ENCODE measurements at places on chromosomes 11 and 22.

DNA sequence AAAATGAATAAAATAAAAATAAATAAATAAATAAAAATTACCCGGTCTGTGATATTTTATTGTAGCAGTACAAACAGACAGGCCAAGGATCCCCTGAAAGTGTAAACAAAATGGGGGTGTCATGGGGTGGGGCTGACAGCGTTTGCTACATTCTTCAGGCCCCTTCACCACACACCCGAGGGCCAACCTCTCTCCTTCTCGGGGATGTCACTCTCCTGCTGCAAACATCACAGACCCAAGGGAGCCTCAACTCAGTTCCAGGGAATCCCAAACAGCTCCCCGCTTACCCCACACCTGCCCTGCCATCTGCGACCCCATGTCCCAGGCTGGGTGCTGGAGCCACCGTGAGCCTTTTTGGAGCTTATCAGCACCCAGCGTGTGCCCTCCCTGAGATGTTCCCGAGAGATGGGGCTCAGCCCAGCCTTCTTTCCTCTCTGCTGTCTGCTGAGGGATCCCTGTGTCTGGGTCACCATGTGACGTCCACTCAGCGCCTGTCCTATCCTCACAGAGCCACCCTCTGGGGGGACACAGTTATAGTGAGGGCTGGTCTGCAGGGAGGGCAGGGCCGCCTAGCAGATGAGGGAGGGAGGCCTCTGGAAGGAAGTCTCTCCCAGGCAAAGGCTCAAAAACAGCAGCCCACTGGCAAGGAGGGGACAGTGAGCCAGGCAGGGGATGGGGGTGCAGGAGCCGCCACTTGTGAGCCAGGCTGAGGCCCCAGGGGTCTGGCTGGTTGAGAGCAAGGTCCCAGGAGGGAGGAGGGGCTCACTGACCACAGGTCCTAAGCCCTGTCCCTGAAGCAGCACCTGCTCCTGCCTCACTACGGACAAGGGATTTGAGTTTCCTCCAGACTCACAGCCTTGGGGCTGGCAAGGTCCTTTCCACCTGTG, 1041.6 kb downstream of the BRD1 start:
- H3K27me3 ChIP-seq, result no peaks in the 10 kb centered on the region
- no peaks in the 10 kb centered on the region for H3K4me1 ChIP-seq
- H3K36me3 ChIP-seq, result no peaks in the 10 kb centered on the region
- no peak overlapping the region for H3K27ac ChIP-seq

DNA sequence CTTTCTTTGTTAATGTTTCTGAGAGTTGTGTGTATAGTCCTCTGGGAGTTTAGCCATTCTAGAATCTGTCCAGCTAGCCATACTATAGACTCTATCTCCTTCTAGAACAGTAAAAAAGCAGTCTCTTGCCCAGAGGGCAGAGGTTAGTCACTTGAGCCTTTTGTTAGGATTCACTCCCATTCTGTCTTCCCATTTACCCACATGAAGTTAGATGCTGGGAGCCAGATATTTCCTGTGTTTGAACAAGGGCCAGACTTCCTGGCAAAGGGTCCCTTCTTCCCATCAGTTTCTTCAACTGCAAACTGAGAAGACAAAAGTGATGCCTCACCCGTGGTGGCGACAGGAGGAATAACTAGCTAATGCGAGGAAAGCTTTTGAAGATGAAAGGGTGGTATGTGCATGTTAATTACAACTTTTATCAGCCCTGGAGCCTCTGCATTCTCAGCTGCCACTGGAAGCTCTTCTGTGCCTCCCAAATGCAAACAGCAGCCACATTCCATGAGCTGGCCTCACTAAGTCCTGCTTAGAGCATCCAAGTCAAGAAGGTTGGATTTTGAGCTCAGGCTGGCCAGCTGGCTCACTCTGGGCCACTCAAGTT, 12.8 kb downstream of the CD44 start:
- H3K27me3 ChIP-seq, result no peaks in the 10 kb centered on the region
- no peak overlapping the region for H3K4me3 ChIP-seq
- no peak for DNase-seq
- H3K27ac ChIP-seq, result peak overlapping the region; percentile 20

- DNase-seq, result peak; percentile 87
- H3K27me3 ChIP-seq, result no peaks in the 10 kb centered on the region
- H3K36me3 ChIP-seq, result peaks cover 18% of the 10 kb centered on the region
- H3K4me1 ChIP-seq, result peaks cover 64% of the 10 kb centered on the region
- H3K4me3 ChIP-seq, result peak overlapping the region; percentile 64
These were observed 14.4 kb downstream of the PPM1F start for GRCh38 chr22:21938071-21938822.

- peaks cover 25% of the 10 kb centered on the region for H3K36me3 ChIP-seq
- no peaks in the 10 kb centered on the region for H3K4me1 ChIP-seq
- H3K27me3 ChIP-seq, result no peaks in the 10 kb centered on the region
- DNase-seq, result no peak
- no peak overlapping the region for H3K4me3 ChIP-seq
These were observed 83.3 kb downstream of the MED15 start for GRCh38 chr22:20590477-20591294.

- H3K4me1 ChIP-seq, result no peaks in the 10 kb centered on the region
- H3K36me3 ChIP-seq, result no peaks in the 10 kb centered on the region
- DNase-seq, result no peak
- H3K4me3 ChIP-seq, result no peak overlapping the region
- no peak overlapping the region for H3K27ac ChIP-seq
These were observed 450.4 kb downstream of the OPCML start for GRCh38 chr11:133081730-133082452.

GRCh38 chr11:118883368-118884071, at the start of gene CXCR5:
Gene CXCR5 (plus strand): TSS chr11:118883892. CDS start chr11:118883942, 50 bp downstream.
- H3K36me3 ChIP-seq, result no peaks in the 10 kb centered on the region
- H3K4me3 ChIP-seq, result peak within 1 kb of the TSS; percentile 38
- no peaks in the 10 kb centered on the region for H3K4me1 ChIP-seq
- no peak for DNase-seq
- H3K27ac ChIP-seq, result no peak within 1 kb of the TSS

DNA sequence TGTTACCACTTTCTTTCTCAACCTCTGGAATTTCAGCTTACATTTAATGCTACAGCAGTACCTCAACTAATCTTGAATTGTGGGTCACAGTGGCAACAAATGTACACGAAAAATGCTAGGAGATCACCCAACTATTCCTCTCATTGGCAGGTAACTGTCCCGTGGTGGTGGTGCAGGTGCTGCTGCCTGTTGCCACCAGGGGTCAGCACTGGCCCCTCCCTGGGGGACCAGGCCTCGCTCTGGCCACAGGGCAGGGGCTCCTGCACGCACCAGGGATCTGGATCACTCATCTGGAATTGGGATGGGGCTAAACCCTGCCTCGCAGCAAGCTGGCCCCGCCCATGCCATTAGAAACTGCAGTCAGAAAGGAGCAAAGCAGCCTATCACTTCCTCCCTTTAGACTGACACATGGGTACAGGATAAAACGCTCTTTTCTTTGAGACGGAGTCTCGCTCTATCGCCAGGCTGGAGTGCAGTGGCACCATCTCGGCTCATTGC, 6.9 kb upstream of the POLDIP3 start:
- H3K27me3 ChIP-seq, result no peaks in the 10 kb centered on the region
- peaks cover 35% of the 10 kb centered on the region for H3K4me1 ChIP-seq
- DNase-seq, result peak; percentile 51
- peaks cover 67% of the 10 kb centered on the region for H3K36me3 ChIP-seq

GRCh38 chr22:43745783-43746356, 66.2 kb downstream of the EFCAB6 start:
- H3K27me3 ChIP-seq, result no peaks in the 10 kb centered on the region
- H3K4me3 ChIP-seq, result no peak overlapping the region
- peaks cover 16% of the 10 kb centered on the region for H3K4me1 ChIP-seq
- no peak for DNase-seq
- H3K36me3 ChIP-seq, result no peaks in the 10 kb centered on the region
- H3K27ac ChIP-seq, result no peak overlapping the region

DNA sequence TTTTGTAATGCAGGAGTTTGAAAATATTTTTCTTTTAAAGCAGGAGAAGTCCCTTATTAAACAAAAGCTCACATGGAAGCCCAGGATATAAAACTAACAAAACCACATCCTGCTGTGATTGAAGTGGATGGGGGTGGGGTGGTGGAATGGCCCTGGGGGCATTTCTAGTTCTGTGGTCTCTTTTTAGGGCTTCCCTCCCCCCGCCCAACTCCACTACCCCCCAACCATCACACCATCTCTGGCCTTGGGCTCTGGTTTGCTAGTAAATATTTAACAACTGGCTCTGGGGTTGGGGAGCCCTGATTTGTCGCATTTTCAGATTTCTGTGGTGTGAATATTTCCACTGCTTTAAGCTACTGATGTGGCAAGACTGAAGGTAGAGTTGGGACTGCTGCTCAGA, 279.6 kb upstream of the PLET1 start:
- no peaks in the 10 kb centered on the region for H3K4me1 ChIP-seq
- no peak for DNase-seq
- H3K4me3 ChIP-seq, result no peak overlapping the region
- no peaks in the 10 kb centered on the region for H3K27me3 ChIP-seq

GRCh38 chr11:33620423-33621171, 80.0 kb downstream of the C11orf91 start:
- H3K4me1 ChIP-seq, result peaks cover 10% of the 10 kb centered on the region
- DNase-seq, result no peak

DNA sequence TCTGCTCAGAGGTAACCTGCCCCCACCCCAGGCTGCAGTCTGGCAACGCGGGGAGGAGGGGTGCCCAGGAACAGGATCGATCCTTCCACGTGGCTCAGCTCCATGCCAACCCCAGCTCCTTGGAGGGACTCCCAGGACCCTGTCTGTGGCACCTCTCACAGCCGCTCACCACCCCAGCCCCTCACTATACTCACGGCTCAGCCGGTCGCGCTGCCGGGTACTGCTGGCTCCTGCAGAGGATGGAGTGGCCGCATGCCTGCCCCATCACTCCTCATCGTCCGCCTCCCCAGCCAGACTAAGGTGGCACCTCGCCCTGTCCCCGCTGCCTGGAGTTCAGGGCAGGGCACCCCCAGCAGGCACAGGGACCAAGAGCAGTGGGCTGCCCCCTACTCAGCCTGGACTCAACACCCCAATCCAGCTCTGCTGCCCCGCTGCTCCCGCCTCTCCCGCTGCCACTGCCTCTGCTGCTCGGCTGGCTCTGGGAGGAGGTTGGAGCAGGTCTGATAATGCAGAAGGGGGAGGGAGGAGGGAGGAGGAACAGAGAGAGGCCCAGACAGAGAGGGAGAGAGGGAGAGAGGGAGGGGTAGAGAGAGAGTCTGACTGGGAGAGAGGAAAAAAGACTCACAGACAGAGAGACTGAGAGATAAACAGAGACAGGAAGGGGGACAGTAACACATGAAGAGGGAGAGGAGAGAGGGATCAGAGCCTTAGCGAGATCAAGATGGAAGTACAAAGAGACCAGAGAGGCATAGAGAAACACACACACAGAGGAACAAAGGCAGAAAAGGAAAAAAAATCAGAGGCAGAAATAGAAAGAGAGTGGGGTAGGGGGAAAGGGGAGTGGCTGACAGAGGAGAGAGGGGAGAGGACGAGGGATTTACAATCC, at the start of gene PDE2A:
Gene PDE2A, minus strand, starts transcription at position 480 of the 886 bp plus-strand sequence. Its CDS starts 215 bp downstream, at position 265.
- H3K27me3 ChIP-seq, result peaks cover 2% of the 10 kb centered on the region
- no peak within 1 kb of the TSS for H3K4me3 ChIP-seq
- no peak for DNase-seq
- no peaks in the 10 kb centered on the region for H3K4me1 ChIP-seq
- no peaks in the 10 kb centered on the region for H3K36me3 ChIP-seq

DNA sequence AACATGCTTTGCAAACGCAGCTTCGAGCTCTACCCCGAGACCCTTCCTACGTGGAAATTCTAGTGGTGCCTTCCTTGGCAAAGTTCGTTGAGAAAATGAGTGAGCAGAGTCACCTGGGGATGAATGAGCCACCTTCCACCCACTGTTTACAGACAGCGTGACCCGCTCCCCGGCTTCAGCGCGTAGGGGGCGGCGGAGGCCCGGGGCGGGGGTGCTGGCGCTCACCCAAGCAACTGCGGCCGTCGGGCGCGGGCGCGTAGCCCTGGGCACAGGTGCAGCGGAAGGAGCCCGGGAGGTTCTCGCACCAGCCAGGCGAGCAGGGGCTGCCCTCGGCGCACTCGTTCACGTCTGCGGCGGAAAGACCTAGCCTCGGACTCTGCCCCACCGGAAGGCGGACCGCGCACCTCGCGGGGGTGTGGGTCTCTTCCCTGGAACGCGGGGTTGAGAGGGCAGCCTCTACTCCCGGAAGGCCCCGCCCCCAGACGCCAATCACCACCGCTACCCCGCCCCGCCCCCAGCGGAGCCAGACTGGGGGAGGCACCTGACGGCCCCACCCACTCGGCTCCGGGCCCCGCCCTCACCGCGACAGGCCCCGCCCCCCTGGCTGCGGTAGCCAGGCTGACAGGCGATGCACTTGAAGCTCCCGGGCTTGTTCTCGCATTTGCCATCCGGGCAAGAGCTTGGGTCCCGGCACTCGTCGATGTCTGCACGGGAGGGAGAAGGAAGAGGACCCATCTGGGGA, 11.8 kb downstream of the LTBP3 start:
- H3K27me3 ChIP-seq, result no peaks in the 10 kb centered on the region
- H3K27ac ChIP-seq, result peak overlapping the region; percentile 73
- no peaks in the 10 kb centered on the region for H3K36me3 ChIP-seq
- peak; percentile 71 for DNase-seq

- H3K4me1 ChIP-seq, result peaks cover 67% of the 10 kb centered on the region
- H3K4me3 ChIP-seq, result no peak overlapping the region
- peak overlapping the region; percentile 3 for H3K27ac ChIP-seq
- DNase-seq, result no peak
These were observed 922 bp downstream of the CRACR2B start for GRCh38 chr11:828506-829175.

- DNase-seq, result no peak
- no peak overlapping the region for H3K27ac ChIP-seq
- H3K36me3 ChIP-seq, result no peaks in the 10 kb centered on the region
These were observed 15.3 kb upstream of the RAB30 start for GRCh38 chr11:83087035-83087434.

DNA sequence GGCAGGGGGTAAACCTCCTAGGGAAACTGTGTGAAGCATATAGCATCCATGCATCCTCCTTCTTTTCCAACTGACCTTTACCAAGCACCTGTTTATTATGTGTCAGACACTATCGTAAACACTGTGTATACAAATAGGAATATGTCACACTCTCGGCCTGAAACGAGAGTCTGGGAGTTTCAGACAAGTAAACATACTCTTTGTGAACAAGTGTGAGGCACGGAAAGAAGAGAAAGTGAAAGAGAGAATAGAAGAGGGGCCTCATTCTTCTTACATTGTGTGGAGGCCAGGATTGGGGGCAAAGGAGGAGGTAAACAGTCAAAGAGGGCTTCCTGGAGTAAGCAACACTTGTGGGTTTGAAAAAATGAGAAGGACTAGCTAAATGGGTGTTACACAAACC, 16.4 kb downstream of the CSNK2A3 start:
- H3K27me3 ChIP-seq, result no peaks in the 10 kb centered on the region
- H3K27ac ChIP-seq, result no peak overlapping the region
- no peaks in the 10 kb centered on the region for H3K4me1 ChIP-seq
- no peak overlapping the region for H3K4me3 ChIP-seq
- H3K36me3 ChIP-seq, result peaks cover 18% of the 10 kb centered on the region
- no peak for DNase-seq

DNA sequence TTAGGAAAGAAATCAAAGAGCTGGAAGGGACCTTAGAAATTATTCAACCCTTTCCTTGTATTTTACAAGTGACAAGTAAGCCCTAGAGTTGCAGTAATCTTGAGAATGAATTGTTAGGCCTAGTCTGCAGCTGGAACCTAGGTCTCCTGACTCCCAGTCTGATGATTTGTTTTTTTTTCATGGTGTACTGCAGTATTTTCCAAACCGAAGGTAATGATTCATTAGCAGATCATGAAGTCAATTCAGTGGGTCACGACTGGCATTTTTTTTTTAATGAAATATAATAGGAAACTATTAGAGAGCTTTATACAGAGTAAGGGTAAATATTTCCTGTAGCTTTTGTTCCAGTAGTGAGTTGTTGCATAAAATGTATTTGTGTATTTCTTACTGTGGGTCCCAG, 42.8 kb downstream of the EXT2 start:
- no peak overlapping the region for H3K27ac ChIP-seq
- DNase-seq, result no peak
- H3K27me3 ChIP-seq, result no peaks in the 10 kb centered on the region
- H3K4me1 ChIP-seq, result no peaks in the 10 kb centered on the region
- no peaks in the 10 kb centered on the region for H3K36me3 ChIP-seq
